ENCODE measurements at places on chromosomes 16 and 17.

DNA sequence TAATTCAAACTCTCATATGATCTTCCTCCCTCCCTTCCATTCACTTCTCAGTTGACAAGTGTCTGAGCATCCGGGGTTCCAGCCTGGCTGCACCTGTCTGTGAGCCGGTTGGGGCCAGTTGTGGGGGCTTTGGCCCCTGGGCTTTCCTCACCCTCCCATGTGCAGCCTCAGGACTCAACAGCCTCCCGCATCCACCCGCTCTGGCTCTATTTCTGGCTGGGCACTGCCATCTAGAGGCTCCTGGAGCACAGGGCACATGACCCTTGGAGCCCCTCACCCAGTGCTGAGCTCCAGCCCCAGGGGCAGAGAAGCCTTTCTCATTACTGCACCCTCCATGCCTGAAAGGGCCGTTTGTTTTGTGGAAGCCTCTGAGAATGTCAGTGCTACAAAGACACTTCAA lies 43.3 kb downstream of the HAPSTR1 start:
- DNase-seq = peak; percentile 73

DNA sequence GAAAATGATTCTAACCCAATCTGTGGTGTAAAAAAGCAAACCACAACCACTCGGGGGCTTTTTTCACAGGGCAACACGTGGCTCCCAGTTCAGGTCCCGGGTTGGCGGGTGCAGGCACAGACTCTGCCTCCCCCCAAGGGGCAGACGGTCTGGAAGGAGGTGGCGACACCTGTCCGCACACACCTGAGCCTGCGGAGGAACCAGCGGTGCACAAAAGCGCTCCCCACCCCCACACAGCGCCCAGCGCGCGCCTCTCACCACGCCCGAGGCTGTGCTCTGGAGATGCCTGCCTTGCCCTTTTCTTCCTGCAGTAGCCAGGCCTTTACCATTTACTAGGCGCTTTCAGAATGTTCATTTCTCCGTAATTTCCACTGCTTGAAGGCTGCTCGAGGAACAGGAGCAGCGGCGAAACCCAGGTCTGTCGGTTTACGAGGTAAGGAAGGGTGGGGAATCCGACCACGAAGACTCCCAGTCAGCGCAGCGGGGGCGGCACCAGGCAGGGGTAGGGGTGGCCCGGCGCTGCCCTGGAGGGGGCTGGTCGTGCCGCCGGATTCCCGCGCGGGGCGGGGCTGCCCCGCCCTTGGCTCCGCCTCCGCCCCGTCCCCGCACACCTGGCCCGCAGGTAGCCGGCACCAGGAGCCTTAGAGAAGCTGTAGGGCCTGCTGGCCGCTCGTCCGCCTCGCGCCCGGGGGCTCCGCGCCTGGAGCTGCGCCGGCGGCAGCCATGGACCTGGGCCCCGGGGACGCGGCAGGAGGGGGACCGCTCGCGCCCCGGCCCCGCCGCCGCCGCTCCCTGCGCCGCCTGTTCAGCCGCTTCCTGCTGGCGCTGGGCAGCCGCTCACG lies at the start of gene USP43:
TSS of gene USP43 (plus strand) at position 608 of the 842 bp plus-strand sequence. CDS start at position 724, 116 bp downstream.
- peak; percentile 9 for DNase-seq

GRCh38 chr17:27543958-27544349 lies 87.0 kb upstream of the LGALS9 start:
- no peak for DNase-seq

GRCh38 chr17:18321309-18321708 lies 6.2 kb downstream of the SMCR8 start:
- DNase-seq = no peak

- no peak for DNase-seq
Observed at GRCh38 chr16:50066482-50067289, 916 bp downstream of the HEATR3 start.

GRCh38 chr17:72682605-72683004 lies 409.9 kb downstream of the SLC39A11 start:
- no peak for DNase-seq

- DNase-seq = no peak
Observed at GRCh38 chr17:38448208-38448771, 20.0 kb downstream of the ARHGAP23 start.

DNA sequence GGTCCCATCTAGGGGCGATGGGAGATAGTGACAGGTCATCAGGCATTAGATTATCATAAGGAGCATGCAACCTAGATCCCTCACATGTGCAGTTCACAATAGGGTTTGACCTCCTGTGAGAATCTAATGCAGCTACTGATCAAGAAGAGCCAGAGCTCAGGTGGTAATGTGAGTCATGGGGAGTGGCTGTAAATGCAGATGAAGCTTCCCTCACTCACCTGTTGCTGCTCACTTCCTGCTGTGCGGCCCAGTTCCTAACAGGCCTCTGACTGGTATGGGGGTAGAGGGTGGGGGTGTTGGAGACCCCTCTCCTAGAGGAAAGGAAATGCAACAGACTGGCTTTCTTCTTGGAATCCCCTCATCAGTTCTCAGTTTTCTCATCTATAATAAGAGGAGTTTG lies 131.4 kb downstream of the CA10 start:
- no peak for DNase-seq

DNA sequence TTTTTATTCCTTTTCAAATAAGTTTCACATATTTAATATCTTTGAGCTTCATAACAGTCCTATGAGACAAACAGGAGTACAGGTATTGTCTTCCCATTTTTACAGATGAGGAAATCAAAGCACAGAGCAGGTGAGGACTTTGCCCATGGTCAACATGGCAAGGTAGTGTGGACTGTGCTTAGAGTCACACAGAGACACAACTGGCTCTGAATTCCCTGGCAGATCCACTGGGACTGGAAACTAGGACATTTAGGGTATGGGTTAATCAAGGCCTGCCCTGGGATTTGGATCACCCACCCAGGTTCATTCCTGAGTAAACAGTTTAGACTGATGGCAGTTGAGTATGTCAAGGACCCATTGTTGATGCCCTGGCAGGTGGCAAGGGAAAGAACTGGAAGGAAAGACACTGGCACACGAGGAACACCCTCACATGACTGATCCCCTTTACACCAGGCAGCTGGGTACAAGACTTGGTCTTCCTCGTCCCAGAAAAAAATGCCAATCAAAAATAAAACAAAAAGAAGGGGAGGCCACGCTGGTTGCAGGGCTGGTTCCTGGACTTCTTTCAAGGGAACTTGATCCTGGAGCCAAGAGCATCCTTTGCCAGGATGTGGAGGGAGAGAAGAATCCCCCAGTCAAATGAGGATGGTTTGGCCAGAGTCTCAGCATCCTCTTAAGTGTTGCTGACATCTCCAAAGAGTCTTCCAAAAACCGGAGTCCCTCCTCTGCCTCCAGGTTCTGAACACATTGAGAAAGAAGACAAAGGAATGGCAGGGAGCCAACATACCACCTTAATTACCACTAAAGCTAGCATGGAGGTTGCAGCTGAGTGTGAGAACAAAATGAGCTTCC lies 34.9 kb downstream of the CHD9 start:
- DNase-seq = no peak

DNA sequence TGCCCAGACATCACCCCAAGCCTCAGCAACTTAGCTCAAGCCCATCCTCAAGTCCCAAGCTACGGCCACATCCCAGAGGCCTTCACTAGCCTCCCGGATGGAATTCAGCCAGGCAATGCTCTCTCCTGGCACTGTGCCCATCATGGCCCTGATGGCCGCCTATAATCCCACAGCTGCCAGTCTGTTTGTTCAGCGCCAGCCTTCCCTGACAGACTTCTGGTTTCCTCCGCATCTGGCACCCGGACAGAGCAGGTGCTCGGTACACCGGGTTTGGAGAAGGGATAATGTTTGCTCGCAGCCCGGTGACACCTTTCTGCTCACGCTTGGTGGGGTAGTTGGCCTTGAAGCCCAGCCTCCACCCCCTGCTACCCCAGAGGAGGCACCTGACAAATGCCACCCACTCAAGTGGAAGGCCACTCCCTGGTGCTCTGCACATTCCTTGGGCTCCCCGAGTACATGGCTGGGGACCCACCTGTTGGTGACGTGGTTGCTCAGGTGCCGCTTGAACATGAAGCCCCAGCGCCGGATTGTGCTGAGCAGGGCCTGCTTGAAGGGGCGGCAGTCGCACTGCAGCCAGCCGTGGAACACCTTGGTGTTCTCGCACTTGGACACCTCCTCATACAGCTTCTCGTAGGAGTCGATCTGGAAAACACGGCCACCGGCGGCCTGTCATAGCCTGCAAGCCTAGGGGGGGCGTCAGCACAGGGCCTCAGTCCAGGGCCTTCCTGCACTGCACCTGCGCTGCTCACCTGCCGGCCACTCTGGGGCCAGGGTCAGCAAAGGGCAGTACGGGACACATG lies 47.1 kb downstream of the DNAH17 start:
- DNase-seq = no peak

DNA sequence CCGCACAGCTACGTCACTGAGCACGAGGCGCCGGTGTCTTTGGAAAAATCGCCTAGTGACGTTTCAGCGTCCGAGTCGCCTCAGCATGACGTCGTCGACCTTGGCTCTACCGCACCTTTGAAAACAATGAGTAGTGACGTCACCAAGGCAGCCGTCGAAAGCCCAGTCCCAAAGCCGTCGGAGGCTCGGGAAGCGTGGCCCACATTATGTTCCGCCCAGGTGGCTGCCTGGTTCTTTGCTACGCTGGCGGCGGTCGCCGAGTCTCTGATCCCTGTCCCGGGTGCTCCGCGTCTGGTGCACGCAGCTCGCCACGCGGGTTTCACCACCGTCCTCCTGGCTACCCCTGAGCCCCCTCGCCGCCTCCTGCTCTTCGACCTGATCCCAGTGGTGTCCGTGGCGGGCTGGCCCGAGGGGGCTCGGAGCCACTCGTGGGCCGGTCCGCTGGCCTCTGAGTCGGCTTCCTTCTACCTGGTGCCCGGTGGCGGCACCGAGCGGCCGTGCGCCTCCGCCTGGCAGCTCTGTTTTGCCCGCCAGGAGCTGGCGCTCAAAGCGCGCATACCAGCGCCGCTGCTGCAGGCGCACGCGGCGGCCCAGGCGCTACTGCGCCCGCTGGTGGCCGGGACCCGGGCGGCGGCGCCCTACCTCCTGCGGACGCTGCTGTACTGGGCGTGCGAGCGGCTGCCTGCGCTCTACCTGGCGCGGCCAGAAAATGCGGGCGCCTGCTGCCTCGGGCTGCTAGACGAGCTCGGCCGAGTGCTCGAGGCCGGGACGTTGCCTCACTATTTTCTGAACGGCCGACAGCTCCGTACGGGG lies 1.5 kb downstream of the TMEM102 start:
- peak; percentile 85 for DNase-seq

- no peak for DNase-seq
Observed at GRCh38 chr17:6787081-6787693, 11.2 kb downstream of the FBXO39 start.

GRCh38 chr16:55667753-55668152 lies 12.0 kb downstream of the SLC6A2 start:
- no peak for DNase-seq

DNA sequence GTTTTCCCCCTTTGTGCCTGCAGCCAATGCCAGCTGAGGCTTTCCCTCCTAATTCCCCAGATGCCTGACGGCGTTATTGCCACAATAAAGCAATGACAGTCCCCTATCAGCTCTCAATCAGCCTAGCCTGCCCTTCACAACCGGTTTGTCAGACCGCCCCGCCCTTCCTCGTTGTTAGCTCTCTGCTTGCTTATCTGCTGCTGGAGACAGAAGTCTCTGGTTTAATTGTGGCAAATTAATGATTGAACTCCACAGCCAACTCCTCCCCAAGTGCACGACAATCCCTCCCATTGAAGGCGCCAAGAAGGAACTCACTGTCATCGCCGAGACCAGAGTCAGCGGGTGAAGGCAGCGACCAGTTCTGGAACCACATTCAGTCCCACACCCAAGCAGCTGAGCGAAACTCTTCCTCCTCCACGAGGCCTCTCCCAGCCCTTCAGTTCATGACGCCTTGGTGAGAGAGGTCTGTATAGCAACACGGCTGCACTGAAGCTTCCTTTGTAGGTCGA lies 474.4 kb downstream of the SLC39A11 start:
- peak; percentile 48 for DNase-seq

DNA sequence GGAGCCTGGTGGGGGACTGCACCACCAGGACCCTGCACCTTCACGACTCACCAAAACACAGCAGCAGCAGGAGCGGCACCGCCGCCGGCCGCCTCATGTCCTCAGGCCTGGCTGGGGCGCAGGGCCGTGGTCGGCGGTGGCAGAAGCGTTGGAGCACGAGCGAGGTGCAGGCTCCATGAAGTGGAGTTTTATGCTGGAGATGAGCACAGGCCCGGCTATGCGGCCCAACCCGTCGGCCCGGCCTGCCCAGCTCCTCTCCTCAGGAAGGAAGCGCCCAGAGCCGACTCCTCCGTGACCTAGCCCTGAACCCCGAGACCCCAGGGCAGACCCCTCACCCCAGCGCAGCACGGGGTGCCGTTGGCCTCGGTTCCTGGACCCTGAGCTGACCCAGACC lies at the start of gene PRSS27:
TSS of gene PRSS27 (minus strand) at position 161 of the 394 bp plus-strand sequence. CDS start at position 97, 64 bp downstream.
- DNase-seq = no peak

GRCh38 chr17:78396441-78397337 lies 18.2 kb downstream of the PGS1 start:
- DNase-seq = no peak

- DNase-seq = no peak
Observed at GRCh38 chr16:26051063-26051462, 359.3 kb downstream of the HS3ST4 start.

- DNase-seq = no peak
Observed at GRCh38 chr16:86722970-86723369, 144.6 kb downstream of the FOXL1 start.

DNA sequence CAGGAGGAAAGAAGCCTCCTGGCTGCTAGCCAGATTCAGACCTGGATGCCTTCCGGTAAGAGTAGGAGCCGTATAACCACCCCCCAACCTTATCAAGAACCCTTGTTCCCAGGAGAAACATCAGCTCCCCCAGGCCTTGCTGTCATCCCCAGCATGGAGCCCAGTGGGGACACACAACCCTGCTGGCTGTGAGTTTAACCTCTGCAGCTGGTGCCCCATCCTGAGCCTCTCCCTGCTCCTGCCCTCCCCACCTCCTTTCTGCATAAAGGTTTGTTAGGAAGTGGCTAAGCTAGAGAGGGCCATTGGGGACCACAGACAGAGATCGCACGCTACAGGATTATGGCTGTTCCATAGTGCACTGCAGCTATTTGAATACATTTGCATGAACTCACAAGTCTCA lies 55.5 kb upstream of the RPL38 start:
- no peak for DNase-seq

GRCh38 chr16:68233085-68233834 lies 2.7 kb downstream of the ESRP2 start:
- DNase-seq = peak; percentile 34

GRCh38 chr17:45225051-45225700 lies 3.5 kb downstream of the FMNL1 start:
- DNase-seq = peak; percentile 78

DNA sequence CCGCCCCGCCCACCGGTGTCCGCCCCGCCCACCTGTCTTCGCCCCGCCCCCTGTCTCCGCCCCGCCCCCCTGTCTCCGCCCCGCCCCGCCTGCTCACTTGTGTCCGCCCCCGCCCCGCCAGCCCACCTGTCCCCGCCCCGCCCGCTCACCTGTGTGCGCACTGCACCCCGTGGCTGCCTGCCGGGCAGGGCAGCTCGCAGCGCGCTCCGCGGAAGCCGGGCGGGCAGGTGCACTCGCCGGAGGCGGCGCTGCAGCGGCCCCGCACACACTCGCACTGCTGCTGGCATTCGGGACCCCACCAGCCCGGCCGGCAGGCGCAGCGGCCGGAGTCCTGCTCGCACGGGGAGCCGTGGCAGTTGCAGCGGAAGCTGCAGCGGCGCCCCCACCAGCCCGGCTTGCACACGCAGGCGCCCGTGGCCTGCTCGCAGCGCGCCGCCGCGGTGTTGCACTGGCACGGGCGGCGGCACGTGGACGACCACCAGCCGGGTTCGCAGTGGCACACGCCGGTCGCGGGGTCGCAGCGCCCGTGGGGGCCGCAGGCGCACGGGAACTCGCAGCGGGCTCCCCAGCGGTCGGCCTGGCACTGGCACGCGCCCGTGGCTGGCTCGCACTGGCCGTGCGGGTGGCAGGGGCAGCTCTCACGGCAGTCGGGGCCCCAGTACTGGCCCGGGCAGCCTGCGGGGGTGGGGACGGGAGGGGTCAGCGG lies 2.1 kb downstream of the SCARF1 start:
- DNase-seq = peak; percentile 68

All from CD4-positive, alpha-beta T cell treated with Interleukin-17A for 4 hours (primary cell).